H54 (cell line): ENCODE measurements at places on chromosomes 6 and 20.

GRCh38 chr6:88683734-88684133 lies 279.7 kb downstream of the RNGTT start:
- no peak for DNase-seq

GRCh38 chr6:37052027-37052628 lies 46.7 kb downstream of the FGD2 start:
- no peak for DNase-seq

- no peak for DNase-seq
Observed at GRCh38 chr6:11598687-11599086, 61.1 kb downstream of the TMEM170B start.

DNA sequence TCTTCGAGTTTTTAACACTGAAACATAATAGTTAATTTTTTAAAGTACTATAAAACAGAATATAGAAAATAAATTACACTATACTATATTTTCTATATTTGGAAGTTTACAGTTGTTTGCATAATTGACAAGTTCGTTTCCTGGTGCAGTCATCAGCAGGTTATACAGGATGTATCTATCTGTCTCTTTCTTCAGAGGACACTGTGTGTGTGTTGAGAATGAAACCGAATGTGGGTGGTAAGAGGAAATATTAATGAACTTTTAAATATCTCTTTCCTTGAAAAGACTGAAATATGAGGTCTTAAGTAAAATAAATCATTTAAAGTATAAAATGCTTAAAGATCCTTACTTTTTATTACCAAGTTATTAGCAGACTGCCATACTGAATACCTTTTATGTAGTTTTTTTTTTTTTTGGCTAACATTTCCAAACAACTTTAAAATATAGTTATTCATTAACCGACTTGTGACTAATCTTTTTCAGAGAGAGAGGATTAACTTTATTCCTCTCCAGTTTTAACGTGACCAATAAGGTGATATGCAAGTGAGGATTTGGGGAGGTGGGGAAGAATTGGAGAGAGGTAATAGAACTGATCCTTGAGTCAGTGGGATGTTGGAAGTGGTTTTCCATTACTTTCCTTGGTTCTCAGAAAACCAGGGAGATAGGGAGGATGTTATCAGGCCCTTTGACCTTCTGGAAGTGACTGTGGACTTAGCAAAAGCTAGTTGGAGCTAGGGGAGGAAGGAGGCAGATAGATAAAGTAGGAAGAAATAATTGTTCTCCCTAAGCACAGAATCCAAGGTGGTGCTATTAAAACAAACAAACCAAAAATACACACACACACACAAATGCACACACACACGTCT lies 380.0 kb upstream of the FLRT3 start:
- no peak for DNase-seq

DNA sequence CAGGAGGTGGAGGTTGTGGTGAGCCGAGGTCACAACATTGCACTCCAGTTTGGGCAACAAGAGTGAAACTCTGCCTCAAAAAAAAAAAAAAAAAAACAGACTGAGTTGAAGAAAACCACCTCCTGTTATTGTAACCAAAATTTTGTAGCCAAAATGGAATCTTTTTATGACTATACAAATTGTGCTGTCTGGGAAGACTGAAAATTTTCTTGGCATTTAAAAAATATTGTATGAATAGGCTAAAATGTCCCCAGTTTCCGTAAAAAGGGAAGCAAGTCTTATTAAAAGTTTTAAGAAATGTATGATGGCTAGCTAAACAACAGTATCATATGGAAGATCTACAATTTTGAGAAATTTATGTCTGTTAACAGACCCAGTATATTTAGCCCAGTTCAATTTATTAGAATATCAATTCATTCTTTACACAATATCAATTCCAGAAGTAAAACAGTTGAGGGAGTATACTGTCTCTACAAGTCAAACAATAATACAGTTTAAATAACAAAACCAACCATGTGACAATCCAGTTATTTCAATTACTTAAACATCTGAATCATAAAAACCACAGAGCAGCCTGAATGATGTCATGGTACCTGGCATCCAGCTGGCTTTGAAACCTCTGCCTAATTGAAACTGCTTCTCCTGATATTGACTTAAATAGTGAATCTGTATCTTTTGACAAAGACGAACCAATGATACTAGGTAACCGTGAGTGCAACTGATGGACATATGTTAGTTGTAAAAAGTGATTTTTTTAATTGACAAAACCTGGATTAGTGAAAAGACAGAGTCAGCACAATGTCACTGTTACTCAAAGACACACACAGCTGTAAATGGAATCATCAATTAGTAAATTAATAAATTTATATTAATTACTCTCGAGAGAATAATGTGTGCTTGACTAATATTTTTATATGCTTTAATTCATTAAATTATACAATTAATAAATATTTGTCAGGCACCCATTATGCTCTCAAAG lies 166.6 kb upstream of the MARCKS start:
- no peak for DNase-seq

DNA sequence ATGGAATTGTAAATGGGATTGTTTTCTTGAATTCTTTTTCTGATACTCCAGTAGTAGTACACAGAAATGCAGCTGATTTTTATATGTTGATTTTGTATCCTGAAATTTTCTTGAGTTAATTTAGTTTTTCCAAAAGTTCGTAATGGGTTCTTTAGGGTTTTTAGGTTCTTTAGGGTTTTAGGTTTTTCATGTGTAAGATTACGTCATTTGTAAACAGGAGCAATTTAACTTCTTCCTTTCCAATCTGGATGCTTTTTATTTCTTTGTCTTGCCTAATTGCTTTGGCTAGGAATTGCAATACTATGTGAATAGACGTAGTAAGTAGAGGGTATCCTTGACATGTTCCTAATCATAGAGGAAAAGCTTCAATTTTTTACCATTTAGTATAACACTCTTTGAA lies 568.6 kb downstream of the MMUT start:
- DNase-seq: no peak

DNA sequence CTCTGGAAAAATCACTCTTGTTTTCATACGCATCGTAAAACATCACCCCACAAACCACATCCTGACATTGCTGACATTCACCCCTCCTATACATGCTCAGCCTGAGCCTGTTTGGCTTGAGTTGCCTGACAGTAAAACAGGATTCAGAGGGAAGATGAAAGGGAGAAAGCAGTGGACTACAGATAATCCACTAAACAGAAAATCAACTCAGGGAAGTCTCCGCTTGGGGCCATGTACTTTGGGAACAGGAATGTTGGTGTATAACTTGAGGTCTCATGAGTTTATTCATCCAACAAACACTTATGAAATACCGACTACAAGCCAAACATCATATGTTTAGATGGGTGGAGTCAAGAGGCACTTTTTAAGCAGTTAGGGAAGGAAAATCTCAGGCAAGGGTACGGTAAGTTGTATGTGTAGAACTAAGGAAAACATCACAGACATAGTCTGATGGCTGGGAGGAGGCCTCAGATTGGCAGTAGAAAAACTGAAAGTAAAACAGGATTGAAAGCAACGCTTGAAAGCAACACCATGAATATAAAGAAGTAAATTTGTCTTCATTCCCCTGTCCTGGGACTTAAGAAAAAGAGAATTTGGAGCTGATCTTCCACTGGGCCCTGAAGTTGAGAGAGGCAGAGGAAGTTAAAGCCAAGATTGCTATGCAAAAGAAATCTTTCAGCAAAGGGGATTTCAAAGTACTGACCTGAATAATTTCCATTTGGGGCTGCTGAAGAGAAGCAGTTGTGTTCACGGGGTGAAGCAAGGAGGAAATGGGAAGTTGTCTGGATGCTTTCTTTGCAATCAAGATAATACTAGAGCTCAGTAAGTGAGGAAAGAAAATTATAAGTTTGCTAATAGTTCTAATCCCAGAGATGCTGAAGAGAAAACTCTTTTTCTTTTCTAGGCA lies 28.8 kb downstream of the PDE7B start:
- DNase-seq: peak; percentile 15

- no peak for DNase-seq
Observed at GRCh38 chr6:119890470-119890869, 540.9 kb upstream of the MAN1A1 start.
